ENCODE measurements at places on chromosomes 2 and 18. TPM values are rescaled to one million over a fixed set of nuclear protein-coding genes. Genes with fewer than 3 reads are reported as not detected.

SNED1 gene
- 0.66 TPM for polyA plus RNA-seq

DNAJC5G gene
- not detected for polyA plus RNA-seq

IL1RN gene
- polyA plus RNA-seq, result not detected

HYCC2 gene
- 19.8 TPM for polyA plus RNA-seq

STPG4 gene
- not detected for polyA plus RNA-seq

CD226 gene
- polyA plus RNA-seq, result 0.10 TPM

QPCT gene
- polyA plus RNA-seq, result not detected

SPP2 gene
- not detected for polyA plus RNA-seq

MAP3K19 gene
- not detected for polyA plus RNA-seq

UGT1A8 gene
- polyA plus RNA-seq, result not detected

MYOM1 gene
- 3.9 TPM for polyA plus RNA-seq

POTEI gene
- 0.67 TPM for polyA plus RNA-seq

LIMS4 gene
- not detected for polyA plus RNA-seq

PRSS56 gene
- not detected for polyA plus RNA-seq

ANKRD36 gene
- polyA plus RNA-seq, result 15.3 TPM

IL1R1 gene
- 0.35 TPM for polyA plus RNA-seq

OXER1 gene
- not detected for polyA plus RNA-seq

DSC3 gene
- polyA plus RNA-seq, result not detected

PTCD3 gene
- polyA plus RNA-seq, result 45.5 TPM

UBE2E3 gene
- polyA plus RNA-seq, result 59.5 TPM

ACSL3 gene
- polyA plus RNA-seq, result 143 TPM

MALL gene
- polyA plus RNA-seq, result not detected

MOGAT1 gene
- not detected for polyA plus RNA-seq

RIT2 gene
- polyA plus RNA-seq, result 15.9 TPM

DHX57 gene
- polyA plus RNA-seq, result 48.5 TPM

SKOR2 gene
- polyA plus RNA-seq, result 10.3 TPM

NAT8 gene
- polyA plus RNA-seq, result not detected

SPC25 gene
- polyA plus RNA-seq, result 7.0 TPM

KCNS3 gene
- 0.98 TPM for polyA plus RNA-seq

C2orf15 gene
- polyA plus RNA-seq, result 4.8 TPM

DUSP19 gene
- 4.4 TPM for polyA plus RNA-seq

SLC16A14 gene
- 37.5 TPM for polyA plus RNA-seq

ITPRIPL1 gene
- 0.22 TPM for polyA plus RNA-seq

CYRIA gene
- 9.6 TPM for polyA plus RNA-seq

COL4A3 gene
- polyA plus RNA-seq, result 1.3 TPM

DIPK1C gene
- polyA plus RNA-seq, result 0.60 TPM

HNMT gene
- polyA plus RNA-seq, result 81.6 TPM

LTBP1 gene
- polyA plus RNA-seq, result 1.7 TPM

HRH4 gene
- polyA plus RNA-seq, result not detected

PDCL3 gene
- polyA plus RNA-seq, result 45.6 TPM

HJURP gene
- polyA plus RNA-seq, result not detected

IGFBP2 gene
- polyA plus RNA-seq, result 2.2 TPM

DOCK10 gene
- 3.3 TPM for polyA plus RNA-seq

GALNT13 gene
- 17.3 TPM for polyA plus RNA-seq

LONRF2 gene
- 7.2 TPM for polyA plus RNA-seq

HOXD11 gene
- polyA plus RNA-seq, result not detected

LAMA1 gene
- polyA plus RNA-seq, result not detected

Measured in Purkinje cell (primary cell).